ENCODE measurements at places on chromosomes 7 and 10. TPM values are rescaled to one million over a fixed set of nuclear protein-coding genes. Genes with fewer than 3 reads are reported as not detected.

Gene CHAT
- total RNA-seq, result not detected

Gene COL1A2
- 2,181 TPM for total RNA-seq

Gene PON1
- total RNA-seq, result not detected

Gene PRTFDC1
- total RNA-seq, result 63.4 TPM

Gene SH2B2
- 0.92 TPM for total RNA-seq

Gene AKR1C1
- 330 TPM for total RNA-seq

Gene LHPP
- 9.8 TPM for total RNA-seq

Gene SFRP5
- total RNA-seq, result not detected

Gene MAGI2
- 4.6 TPM for total RNA-seq

Gene RNLS
- total RNA-seq, result 11.6 TPM

Gene C10orf67
- not detected for total RNA-seq

Gene GPR158
- 0.13 TPM for total RNA-seq

Gene C10orf53
- total RNA-seq, result not detected

Gene PCDH15
- total RNA-seq, result not detected

Gene TMEM176A
- total RNA-seq, result not detected

Gene ANKRD2
- total RNA-seq, result 0.50 TPM

All from aortic smooth muscle cell (primary cell).